NCI-H1694 treated with DMSO at 0.1 percent for 48 hours (cell line): ENCODE measurements at places on chromosomes 6 and 20.

- no peak for DNase-seq
These were observed 648.0 kb upstream of the GJE1 start for GRCh38 chr6:141484711-141485110.

DNA sequence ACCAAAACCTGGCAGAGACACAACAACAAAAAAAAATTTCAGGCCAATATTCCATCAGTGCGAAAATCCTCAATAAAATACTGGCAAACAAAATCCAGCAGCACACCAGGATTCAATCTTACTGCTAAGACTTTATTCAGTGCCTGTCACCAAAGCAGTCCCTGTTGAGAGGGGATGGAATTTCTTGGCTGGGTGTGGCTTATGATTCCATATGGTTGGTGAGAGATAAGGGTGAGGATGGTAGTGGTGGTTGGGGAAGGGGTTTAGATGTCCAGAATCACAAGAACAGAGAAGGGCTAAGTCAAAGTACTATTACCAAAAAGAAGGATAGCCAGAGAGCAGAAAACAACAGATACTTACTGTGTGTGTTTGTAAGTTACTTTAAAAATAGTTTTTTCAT is 152.8 kb upstream of the SLC35B3 start:
- DNase-seq: no peak

GRCh38 chr6:146775220-146775619 is 176.4 kb downstream of the ADGB start:
- no peak for DNase-seq

- peak; percentile 14 for DNase-seq
These were observed 14.7 kb downstream of the KCNQ2 start for GRCh38 chr20:63457737-63458136.

DNA sequence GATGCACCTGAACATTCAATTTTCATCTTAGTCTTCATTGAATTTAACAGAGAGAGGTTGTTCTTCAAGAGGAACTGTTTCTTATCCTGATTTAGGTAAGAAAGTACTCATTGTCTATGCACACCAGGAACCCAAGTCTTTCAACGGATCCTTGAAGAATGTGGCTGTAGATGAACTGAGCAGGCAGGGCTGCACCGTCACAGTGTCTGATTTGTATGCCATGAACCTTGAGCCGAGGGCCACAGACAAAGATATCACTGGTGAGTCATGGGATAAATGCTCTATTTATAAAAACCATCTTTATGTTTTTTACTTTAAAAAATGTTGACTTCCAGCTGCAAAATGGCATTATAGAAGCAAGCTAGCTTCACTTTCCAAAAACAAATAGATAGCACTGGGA is 10.2 kb downstream of the NQO2 start:
- DNase-seq: no peak

- no peak for DNase-seq
These were observed 51.7 kb downstream of the MARCKS start for GRCh38 chr6:113908801-113909200.

GRCh38 chr6:35028781-35029769 is 112.1 kb downstream of the TCP11 start:
- no peak for DNase-seq

- no peak for DNase-seq
These were observed 33.0 kb downstream of the CARMIL1 start for GRCh38 chr6:25312034-25312620.

- DNase-seq: no peak
These were observed 25.1 kb downstream of the HCK start for GRCh38 chr20:32077190-32077589.

GRCh38 chr20:59718071-59718470 is 113.7 kb downstream of the PHACTR3 start:
- no peak for DNase-seq

DNA sequence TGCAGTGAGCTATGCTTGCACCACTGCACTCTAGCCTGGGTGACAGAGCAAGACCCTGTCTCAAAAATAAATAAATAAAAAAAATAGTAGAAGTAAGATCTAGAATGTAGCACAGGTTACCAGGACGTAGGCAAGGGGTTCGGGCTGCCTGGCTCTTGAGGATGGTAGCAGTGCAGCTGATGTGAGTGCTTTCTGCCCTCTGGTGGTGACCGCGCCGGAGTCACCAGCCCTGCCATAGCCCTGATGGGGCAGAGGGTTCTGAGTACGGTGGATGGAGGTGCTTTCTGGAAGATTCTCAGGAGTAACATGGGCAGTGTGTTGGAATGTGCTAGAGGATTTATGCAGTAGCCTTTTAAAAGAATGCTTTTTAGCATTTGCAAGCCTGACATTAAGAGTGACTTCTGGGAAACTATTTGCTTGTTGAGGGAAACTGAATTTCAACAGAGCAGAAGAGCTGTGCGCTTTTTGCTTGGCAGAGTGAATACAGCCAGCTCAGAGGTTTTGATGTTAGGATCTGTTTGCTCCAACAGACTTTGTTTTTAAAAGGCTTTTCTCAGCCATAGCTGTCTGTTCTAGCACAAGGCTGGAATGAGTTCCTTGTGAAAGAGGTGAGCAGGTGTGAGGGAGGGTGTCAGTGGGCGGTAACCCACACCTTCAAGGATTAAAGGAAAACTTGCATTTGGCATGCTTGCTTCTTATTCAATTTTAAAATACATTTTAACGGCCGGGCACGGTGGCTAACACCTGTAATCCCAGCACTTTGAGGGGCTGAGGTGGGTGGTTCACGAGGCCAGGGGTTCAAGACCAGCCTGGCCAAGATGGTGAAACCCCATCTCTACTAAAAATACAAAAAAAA is 65.9 kb downstream of the PTPN1 start:
- DNase-seq: peak; percentile 5
